Esophagus mucosa (tissue), 1 donor: ENCODE measurements at places on chromosomes 12 and 14. TPM values are rescaled to one million over a fixed set of nuclear protein-coding genes. Genes with fewer than 3 reads are reported as not detected.

The POC1B gene
- 6.8 TPM for total RNA-seq

DNA sequence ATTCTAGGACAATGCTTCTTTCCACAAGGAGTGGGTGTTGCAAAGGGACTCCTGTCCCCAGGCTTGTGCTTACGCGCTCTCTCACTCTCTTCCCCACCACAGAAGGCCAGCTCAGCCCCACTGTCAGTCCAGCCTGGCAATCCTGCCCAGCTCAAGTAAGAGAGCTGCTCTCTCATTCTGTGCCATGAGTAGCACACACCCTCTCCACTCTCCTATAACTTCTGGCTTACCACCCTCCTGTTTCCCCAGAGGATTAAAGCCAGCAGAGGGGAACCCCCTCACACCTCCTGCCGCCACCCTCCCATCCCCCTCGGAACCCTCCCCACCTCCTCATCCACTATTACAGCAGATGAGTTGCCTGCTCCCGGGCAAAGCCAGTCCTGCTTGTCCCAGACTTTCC, 17.1 kb downstream of the NCKAP5L start:
- no peak for ATAC-seq

- ATAC-seq = no peak
Observed at GRCh38 chr14:24798911-24799462, 165.0 kb upstream of the GZMB start.

GRCh38 chr12:110269622-110270124, 11.4 kb upstream of the ATP2A2 start:
- ATAC-seq = peak; percentile 64
